ENCODE measurements at places on chromosomes 5 and 9.

- DNase-seq: no peak
These were observed 5.1 kb downstream of the SLC25A48 start for GRCh38 chr5:135839566-135839965.

GRCh38 chr5:15376088-15376487, 123.9 kb upstream of the FBXL7 start:
- no peak for DNase-seq

- no peak for DNase-seq
These were observed 376.4 kb downstream of the CTNND2 start for GRCh38 chr5:11527652-11528349.

DNA sequence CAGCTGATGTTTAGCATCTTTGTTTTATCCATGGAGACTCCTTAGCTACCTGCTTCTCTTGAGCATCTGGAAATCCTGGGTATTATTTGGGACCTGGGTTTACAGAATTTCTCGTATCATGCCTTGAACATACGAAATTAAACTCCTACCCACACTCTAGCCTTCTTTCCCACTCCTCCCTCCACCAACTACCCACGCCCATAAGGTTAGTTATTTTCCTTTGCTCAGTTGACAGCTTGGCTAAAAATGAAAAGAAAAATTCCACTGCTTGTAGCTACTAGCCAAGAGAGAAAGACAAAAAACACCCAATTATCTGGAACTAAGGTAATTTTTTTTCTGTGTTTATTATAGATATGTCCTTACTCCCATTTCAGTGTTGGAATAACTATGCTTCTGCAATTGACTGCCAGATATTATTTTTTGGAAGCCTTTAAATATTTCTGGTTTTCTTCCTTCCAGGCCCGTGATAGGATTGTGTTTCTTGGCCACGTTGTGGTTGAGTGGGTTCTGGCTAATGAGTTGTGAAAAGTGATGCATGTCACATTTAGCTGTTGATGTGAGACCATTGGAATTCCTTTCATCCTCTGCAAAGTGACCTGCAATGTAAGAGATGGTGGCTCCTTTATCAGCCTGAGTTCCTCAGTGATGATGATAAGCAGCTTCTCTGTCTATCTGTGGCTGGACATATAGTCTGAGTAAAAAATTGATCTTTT, 308.1 kb downstream of the LRRC70 start:
- DNase-seq: no peak

DNA sequence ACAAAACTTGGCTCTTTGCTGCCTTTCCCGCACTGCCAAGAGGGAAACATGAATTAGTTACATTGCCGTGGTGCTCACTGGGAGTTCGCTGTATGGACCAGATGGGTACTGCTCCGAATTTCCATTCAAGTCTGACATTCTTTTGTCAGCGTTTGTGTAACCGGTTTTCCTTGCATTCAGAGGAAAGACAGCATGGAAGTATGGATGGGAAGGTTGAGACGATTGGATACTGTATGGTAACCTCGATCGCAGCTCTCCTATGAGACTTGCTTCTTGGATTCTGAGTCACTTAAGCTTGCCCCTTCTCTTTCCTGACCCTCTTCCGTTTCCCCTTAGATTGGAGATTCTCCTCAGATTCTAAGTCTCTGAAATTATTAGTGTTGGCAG, 625 bp upstream of the UBLCP1 start:
- peak; percentile 11 for DNase-seq

GRCh38 chr9:117437283-117437682, 22.4 kb upstream of the ASTN2 start:
- DNase-seq: no peak

DNA sequence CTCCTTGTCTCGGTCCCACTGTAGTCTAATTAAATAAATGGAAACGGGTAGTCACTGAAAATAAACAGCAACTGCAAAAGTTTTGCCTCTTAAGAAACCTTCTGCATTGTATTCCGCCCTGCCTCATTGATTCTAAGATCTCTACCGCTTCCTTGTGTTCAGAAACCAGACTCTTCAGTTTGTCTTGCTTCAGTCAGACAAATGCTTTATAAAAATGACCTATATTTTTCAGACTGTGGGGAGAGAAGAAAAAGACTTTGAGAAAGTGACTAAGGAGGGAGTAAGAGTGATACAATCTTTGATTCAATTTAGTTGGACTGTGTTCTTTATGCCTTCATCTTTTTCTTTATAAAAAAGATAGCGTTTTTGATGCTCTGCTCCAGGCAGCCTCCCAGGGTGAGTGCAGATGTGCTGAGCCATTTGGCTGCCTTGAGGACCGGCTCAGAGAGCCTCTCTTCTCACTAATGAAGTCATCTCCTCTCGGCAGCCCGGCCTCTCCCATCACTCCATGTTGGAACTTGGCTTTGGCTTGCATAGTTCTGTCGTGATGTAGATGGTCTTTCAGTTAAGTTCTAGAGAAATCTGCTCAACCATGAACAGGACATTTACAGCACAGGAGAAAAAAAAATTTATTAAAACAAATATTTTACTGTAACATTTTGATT, 4.0 kb upstream of the VCAN start:
- no peak for DNase-seq

DNA sequence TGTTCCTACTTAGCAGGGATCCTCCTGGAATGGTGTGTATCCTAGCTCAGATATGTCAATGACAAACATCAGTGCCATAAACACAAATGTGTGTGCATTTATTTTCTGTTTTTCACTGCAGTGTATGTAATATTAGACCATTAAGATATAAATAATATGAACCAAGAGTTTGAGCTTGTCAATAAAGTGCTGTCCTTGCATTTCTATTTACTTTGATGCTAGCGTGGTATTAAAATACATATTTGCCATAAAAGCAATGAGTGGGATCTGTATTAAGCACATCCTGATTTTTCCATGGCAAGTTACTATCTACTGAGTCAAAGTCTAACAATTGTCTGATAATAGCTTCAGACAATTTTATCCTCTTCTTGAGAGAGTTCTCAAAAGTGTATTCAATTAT, 157.6 kb downstream of the DIRAS2 start:
- no peak for DNase-seq

DNA sequence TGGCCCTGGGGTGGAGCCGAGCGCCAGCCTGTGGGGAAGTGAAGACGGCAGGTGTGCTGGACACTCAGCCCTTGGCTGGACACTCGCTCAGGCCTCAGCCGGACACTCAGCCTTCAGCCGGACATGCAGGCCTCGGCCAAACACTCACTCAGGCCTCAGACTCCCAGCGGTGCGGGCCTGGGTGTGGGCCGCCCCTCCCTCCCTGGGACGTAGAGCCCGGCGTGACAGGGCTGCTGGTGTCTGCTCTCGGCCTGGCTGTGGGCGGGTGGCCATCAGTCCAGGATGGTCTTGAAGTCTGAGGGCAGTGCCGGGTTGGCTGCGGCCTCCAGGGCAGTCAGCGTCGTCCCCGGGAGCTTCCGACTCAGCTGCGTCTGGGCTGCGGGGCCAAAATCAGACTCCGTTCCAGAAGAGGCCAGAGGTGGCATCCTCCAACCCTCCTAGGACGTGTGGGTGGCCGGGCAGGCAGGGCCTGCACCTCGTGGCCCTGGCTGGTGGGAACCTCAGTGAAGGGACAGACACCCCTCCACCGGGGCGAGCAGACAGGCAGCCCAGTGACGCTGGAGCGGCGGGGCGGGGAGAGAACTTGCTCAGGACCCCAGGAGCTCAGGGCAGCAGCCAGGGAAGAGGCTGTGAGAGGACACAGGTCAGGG, 28.4 kb downstream of the SLC6A18 start:
- DNase-seq: no peak

GRCh38 chr9:21813575-21814473, 11.4 kb downstream of the MTAP start:
- DNase-seq: peak; percentile 60

GRCh38 chr9:108889649-108890067, 27.6 kb downstream of the ACTL7A start:
- DNase-seq: no peak

DNA sequence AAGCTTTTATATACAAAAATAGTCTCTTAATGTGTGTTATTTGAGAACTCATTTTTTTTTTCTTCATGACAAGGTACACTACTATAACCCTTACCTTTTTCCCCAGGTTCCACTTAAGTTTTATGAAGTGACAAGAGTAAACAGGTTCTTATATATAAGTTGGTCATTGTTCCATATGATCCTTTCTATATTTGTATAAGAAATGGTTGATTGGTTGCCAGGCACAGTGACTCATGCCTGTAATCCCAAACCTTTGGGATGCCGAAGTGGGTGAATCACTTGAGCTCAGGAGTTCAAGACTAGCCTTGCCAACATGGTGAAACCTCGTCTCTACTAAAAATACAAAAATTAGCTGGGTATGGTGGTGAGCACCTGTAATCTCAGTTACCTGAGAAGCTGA, 108.3 kb downstream of the PCSK1 start:
- no peak for DNase-seq

DNA sequence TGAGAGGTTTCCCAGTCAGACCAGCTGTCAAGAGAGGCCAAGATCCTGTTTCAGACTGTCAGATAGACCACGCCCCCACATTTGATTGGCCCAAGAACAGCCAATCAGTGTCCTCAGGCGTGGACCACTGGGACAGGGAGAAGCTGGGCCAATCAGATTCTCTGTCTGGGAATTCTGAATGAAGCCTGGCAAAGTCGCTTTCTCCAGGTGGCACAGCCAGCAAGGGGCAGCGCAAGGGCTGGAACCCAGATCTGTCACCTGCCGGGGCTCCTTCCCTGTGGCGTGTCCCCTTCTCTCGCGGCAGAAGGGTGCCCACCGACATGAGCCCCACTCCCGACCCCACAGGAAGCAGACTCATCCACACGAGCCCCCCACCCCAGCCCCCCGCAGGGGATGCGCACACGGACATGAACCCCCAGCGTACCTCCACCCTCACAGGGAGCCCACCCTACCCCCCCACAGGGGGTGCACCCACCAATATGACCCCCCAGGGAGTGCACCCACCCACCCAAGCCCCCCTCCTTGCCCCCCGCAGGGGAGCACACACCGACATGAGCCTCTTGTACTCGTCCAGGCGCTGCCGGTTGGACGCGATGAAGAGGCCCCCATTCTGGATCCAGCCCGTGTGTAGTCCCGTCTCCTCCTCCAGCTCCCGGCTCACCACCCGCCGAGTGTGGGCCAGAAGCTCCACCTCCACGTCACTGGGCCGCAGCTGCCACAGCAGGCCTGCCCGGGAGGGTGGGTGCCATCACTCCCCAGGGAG, 6.1 kb downstream of the SARDH start:
- peak; percentile 93 for DNase-seq

- no peak for DNase-seq
These were observed 39.3 kb upstream of the TLX3 start for GRCh38 chr5:171269717-171270116.

DNA sequence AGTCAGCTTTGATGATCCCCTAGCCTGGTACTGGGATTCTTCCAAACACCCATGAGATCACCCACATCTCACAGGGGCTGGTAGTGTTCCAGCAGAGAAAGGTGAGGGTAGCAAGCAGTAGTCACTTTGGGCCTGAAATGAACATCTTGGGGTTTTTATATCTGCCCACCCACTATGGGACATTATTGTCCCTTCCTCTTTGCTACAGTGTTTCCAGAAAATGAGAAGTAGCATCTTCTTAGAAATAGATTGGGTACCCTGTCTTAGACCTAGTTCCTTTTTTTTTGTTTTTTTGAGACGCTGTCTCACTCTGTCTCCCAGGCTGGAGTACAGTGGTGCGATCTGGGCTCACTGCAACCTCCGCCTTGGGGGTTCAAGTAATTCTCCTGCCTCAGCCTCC, 249.2 kb upstream of the ANKRD55 start:
- DNase-seq: no peak
